ENCODE measurements at places on chromosomes 5 and 9.

DNA sequence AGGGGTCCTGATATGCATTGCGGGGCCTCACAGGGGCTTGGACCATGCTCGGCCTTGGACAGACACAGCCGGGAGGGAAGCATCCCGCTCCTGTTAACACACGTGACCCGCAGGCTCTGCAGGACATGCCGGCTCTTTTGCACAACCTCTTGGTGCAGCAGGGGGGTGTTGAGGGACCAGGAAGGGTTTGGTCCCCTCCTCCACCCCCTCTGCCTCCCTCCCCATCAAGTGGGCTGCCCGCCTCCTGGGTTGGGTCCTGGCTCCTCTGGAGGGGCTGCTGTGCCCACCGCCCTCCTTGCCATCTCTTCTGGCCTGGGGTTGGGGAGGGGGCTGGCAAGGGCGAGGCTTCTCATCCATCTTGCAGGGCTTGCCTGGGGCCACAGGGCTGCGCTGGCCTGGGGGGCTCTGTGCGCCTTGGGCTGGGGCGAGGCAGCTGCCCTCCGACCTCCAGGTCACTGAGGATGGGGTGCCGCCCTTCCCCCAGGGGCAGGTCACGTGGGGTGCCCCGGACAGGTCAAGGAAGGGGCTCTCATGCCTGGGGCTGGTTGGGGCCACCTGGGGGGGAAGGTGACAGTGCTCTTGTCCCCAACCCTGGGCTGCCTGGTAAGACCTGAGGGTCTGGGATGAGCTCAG is 16.8 kb upstream of the SLC9A3 start:
- no peak for DNase-seq

- DNase-seq: no peak
These were observed 84.3 kb downstream of the SH3TC2 start for GRCh38 chr5:148978370-148979082.

GRCh38 chr9:124869466-124869985 is 7.6 kb downstream of the ARPC5L start:
- DNase-seq: peak; percentile 62

DNA sequence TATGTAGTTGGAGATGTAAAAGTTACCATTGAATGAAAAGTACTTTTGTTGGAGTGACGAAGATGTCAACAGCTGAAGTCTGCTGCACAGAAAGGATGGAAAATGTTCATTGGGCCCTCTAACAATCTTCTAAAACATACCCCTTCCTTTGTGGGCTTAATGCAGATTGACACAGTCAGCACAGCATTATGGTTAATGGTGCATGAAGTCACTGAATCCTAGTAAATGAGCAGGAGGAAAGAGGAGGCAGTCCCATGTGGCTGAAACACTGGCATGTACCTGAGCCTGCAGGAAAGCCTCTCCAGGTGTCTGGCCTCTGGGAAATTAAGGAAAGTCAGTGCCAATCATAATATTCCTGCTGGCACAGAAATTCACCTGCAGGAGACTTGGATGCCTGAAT is 153.8 kb downstream of the ARL15 start:
- no peak for DNase-seq

DNA sequence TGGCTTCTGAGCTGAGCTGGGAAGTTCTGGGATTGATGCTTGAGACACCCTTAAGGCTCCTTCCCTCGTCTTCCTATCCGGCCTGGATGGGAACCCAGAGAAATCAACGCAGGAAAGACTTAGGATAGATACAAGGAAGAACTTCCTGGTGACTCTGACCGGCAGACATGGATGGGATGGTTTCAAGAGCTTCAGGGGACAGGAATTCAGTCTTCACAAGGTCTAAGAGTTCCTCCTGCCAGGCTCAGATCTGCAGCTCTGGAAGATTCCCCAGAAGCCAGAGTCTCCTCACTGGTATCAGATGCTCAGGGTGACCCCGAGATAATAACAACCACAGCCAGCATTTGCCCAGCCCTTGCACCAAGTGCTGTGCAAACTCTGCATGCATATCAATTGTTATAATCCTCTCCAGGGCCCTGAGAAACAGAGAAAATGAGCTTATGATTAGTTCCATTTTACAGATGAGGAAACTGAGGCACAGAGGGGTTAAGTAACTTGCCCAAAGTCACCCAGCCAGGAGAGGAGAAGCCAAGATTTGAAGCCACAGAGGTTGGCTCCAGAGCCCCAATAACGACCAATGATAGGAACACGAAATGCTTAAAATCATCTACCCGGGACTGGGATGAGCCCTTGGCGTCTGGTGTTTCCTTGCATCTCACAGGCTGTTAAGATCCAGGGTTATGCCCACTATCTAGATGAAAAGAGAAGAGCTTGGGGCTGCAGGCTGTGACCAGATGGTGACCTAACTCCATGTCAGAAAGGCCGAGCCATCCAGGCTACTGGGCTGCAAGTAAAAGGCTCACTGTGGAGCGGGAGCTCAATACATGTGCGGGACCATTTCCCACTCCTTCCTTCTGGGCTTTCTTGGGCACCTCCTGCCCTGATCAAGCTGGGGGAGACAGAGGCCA is 119.8 kb downstream of the C9orf50 start:
- no peak for DNase-seq

- no peak for DNase-seq
These were observed 13.8 kb upstream of the RANBP17 start for GRCh38 chr5:170848033-170848432.

DNA sequence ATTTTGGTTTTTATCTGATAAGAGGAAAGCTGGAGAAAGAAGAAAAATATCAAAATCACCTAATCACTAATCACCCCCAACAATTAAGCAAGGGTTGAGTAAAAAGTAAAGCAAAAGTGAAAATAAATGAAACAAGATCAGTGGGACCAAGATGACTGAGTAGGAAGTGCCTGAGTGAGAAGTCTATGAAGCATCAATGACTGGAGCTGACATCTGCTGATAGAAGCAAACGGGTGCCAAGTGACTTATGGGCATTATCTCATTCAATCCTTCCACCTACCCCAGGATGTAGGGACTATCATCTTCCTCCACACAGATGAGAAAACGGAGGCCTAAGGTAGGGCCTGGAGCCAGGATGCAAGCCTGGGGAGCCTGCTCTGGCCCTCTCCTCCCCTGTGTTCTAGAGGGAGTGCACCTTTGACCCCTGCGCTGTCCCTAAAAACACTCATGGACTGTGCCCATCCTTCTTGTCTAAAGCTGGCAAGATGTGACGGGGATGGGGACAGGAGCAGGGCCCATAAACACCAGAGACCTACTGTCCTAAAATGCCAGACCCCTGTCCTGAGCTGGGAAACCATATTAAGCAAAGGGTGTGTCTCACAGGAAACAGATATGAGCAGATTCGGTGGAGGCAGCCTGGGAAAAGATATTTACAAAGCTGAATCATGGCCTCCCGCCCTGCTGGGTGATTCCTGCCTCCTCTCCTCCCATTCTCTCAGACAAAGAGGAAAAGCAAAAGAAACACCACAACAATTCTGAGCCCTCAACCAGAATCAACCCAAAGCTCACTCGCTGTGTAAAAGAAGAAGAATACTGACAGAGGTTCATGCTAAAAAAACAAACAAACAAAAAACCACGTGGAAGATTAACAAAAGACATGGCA is 116.0 kb downstream of the AUH start:
- DNase-seq: no peak

- DNase-seq: no peak
These were observed 15.2 kb downstream of the TSTD2 start for GRCh38 chr9:97617939-97618416.

DNA sequence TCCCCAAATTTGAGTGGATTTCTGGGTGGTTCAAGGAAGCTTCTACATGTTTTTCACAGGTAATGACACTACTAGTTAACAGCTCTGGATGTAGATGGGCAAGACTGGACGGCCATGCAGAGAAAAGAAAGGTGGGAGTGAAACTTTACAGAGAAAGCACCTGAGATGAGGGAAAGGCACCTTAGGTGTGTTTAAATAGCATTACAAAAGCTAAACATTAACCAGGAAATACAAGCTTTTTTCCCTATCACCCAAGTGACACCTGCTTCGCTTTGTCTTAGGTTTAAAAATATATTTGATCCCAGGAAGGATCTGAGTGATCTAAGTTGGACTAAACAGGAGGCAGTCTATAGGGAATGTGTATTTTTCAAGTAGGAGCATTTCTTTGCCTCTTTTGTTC is 8.3 kb downstream of the C9orf152 start:
- DNase-seq: no peak

DNA sequence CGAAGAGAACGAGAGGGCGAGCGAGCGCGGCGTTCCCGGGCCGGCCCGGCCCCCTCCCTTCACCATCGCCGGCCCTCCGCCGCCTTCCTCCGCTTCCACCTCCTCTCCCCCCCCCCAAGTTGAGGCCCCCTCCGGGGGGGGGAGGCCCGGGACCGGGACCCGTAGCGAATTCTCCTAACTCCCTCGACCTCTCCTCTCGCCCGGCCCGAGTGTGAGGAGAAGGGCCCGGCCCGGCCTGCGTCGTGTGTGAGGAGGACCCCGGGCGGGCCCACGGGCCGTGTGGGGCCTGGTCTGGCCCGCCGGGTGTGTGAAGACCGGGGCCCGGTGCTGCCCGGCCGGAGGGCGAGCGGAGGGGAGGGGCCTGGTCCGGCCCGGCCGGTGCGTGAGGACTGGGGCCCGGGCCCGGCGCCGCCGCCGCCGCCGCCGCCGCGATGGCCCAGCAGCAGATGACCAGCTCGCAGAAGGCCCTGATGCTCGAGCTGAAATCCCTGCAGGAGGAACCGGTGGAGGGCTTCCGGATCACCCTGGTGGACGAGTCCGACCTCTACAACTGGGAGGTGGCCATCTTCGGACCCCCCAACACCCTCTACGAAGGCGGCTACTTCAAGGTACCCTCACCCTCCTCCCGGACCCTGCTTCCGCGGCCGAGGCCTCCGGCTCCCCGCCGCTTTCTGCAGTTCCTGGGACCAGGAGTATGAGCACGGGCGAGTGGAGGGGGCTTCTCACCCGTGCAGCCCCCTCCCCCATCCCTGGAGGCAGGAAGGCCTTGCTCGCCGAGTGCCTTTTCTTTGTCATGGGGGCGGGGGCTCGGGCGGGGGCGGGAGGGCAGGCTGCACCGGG is 587 bp downstream of the UBE2R2 start:
- DNase-seq: peak; percentile 65

- DNase-seq: no peak
These were observed 85.4 kb upstream of the PRRC1 start for GRCh38 chr5:127431977-127432585.

DNA sequence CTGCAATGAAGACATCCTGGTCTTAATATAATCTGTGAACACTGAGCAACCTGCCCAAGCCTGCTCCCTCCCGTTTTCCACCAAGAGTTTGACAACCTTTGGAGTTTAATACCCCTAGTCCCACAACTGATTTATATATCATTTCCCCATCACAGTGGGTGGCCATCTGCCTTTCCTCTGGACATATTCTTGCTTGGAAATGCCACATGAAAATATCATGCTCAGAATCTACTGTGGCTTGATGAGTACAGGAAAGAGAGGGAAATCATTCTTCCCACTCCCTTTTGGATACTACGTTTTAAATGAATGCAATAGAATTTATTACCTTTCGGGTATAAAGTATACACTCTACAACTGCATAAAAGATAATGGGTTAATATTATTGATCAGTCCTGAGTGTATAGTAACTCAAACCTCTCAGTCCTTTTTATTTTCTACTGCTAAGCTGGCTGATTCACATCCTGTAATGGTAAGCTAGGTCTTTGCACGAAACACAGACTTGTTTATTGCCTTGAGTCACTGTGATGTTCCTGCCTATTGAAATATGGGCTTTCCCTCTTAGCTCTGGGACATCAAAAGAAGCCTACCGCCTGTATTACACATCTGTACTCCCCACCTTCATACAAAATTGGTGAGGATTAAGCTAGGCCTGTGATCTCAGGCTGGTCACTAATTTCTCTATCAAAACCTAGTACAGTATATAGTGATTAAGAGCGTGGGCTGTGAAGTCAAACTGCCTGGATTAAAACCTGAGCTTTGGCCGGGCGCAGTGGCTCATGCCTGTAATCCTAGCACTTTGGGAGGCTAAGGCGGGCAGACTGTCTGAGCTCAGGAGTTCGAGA is 67.6 kb upstream of the NR5A1 start:
- no peak for DNase-seq

- DNase-seq: no peak
These were observed 25.3 kb downstream of the DAP start for GRCh38 chr5:10735569-10736276.

DNA sequence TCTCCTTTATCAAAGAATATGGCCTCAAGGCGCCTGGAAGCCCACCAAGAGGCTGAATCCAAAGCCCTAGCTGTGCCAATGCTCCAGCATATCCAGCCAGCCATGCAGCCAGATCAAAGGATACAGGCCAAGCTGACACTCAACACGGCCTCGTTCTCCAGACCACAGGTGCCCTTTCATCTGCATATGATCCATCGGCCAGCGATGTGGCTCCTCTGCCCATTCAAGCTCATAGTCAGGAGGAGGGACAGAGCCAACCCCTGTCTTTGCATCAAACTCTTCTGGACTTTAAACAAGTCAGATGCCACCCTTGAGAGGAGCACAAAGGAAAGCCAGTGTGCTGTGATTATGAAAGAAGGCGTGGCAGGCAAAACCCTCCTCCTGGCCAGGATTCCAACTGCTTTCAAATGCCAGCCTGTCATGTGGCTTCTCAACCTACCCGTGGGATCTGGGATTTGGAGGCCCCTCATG is 42.5 kb downstream of the ADAM19 start:
- no peak for DNase-seq

GRCh38 chr5:44862808-44863207 is 54.1 kb downstream of the MRPS30 start:
- DNase-seq: no peak

DNA sequence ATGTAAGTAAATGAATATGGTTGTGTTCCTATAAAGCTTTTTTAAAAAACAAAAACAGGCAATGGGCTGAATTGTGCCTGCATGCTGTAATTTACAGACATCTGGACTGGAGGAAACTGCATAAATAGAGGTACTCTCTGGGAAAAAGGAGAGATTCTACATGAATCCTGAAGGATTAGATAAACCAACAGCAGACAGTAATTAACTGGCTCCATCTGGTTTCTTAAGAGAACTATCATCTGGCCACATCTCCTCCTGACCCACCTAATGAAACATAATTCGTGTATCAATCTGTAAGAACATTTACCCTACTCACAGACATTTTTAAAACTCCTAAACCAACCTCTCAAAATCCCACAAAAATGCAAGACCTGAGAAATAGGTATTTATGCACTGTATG is 528.1 kb upstream of the ST8SIA4 start:
- no peak for DNase-seq

DNA sequence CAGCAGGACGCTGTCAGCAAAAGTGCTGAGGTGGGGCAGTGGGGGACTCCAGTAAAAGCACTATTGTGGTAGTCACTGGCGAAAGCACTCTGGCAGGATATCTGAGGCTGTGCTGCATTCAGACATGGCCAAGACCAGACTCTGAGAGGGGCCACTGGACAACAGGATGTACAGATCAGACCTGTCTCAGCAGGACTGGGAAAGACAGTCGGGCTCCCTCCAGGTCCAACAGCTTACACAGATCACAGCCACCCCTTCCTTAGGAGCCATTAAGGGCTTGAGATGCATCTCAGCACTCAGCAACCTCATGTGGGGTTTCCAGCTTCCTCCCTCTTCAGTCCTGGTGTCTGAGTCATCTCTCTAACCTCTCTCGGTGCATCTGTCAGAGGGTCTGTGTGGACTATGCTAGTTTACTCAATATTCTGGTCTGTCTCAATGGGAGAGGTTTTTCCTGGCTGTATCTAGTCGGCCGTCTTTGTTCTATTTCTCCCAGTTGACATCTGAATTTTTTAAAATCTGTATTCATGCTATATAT is 154.5 kb downstream of the CWC27 start:
- DNase-seq: no peak

Data from stimulated activated naive CD8-positive, alpha-beta T cell treated with anti-CD3 and anti-CD28 coated beads, Interleukin-15, amount 100 ng/mL, for 72 hours (primary cell).